ENCODE measurements at places on chromosomes 3 and 15.

GRCh38 chr3:30531017-30531570 is 75.3 kb upstream of the TGFBR2 start:
- no peak for DNase-seq

- DNase-seq = no peak
Measured at GRCh38 chr15:90412356-90413194, 24.5 kb downstream of the IQGAP1 start.

DNA sequence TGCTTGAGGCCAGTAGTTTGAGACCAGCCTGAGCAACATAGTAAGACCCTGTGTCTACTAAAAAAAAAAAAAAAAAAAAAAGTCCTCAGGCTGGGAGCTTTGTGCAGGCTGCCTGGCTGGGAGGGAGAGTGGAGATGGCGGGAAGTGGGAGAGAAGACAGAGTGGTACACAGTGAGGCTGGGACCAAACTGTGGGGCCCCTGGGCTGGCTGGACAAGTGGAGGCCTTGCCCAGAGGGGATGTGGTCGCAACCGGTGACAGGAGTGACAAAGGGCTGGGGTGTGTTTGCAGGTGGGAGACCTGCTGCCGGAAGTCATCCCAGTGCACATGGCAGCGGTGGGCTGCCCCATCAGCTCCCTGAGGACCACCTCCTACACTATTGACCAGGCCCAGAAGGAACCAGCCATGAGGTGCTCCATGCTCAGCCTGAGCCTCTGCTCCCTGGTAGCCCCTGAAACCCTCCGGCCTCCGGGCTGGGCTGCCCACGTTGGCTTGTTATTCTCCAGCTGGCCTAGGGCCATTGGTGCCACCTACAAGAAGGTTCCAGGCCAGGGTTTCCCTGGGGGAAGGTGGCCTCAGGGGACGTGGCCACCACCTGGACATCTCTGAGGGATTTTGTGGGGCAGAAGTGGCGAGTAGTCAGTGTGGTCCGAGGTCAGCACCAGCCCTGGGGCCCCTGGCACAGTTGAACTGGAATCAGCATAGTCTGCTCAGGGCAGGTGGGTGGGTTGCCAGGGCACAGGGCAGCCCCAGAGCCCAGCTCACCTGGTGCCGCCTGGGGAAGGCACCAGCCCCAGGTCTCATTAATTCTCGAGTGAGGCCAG is 22.7 kb downstream of the ACAA1 start:
- no peak for DNase-seq

- DNase-seq = no peak
Measured at GRCh38 chr3:171810629-171811294, 479 bp upstream of the PLD1 start.

GRCh38 chr3:177418787-177419186 is 221.5 kb upstream of the TBL1XR1 start:
- no peak for DNase-seq

DNA sequence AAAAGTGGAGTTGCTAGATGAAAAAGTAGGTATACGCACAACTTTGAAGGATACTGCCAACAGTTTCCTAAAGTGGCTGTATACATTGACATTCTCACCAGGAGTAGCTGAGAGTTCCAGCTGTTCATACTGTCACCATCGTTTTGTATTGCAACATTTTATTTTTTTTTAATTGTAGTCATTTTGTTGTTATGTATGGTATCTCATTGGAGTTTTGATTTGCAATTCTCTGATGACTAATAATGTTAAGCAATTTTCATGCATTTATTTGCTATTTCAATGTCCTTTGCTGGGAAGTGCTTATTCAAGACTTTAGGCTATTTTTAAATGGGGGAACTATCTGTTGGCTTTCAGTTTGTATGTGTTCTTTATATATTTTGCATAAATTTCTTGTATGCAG is 185.1 kb upstream of the TGFBR2 start:
- no peak for DNase-seq

DNA sequence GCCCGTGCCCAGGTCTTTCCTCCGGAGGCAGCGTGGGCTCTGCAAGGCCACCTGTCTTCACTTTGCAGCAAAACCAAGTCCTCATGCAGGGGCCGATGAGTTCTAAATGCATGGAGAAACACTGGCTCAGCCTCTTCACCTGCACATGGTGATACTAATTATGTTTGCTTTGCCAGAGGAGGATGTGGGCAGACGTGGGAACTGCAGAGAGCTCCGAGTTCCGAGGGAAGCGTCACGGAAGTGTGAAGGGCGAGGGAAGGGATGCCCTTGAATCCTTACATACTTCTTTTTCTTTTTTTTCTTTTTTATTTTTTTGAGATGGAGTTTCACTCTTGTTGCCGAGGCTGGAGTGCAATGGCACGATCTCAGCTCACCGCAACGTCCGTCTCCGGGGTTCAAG is 74.8 kb downstream of the GABRG3 start:
- no peak for DNase-seq

DNA sequence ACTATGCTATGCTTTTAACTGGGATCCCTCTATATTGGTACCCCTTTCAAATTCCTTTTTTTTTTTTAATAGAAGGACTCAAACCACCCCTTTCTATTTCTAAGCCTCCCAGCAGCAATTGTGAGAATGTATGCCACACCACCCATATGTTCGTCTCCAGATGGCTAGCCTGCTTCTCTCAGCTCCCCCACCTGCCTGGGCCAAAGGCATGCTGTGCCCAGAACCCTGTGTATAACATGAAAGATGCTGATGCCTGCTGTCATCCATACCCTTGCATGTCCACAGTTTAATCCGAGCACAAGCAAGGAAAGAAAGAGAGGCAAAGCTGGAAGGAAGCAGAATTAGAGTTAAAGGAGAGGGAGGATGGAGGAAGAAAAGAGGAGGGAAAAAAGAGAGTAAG is 159.5 kb upstream of the CNTN6 start:
- DNase-seq = peak; percentile 46

- no peak for DNase-seq
Measured at GRCh38 chr15:52334491-52335160, 39.0 kb upstream of the MYO5C start.

- DNase-seq = no peak
Measured at GRCh38 chr3:114850898-114851297, 296.2 kb downstream of the ZBTB20 start.

DNA sequence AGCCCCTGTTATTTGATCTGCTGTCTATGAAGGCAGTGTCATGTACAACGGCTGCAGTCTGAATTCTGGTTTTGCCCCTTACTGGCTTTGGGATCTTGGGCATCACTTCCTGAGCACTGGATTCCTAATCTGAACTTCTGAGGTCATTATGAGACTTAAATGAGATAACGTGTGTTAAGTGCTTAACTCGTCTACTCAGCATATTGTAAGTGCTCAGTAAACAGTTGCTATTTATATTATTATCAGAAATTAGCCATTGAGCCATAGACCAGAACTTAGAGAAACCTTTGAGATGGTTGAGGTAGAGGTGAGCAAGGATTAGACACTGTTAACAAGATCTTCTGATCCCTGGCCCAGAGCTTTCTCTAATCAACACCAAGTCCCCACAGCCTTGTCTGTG is 284.1 kb upstream of the ONECUT1 start:
- DNase-seq = no peak

DNA sequence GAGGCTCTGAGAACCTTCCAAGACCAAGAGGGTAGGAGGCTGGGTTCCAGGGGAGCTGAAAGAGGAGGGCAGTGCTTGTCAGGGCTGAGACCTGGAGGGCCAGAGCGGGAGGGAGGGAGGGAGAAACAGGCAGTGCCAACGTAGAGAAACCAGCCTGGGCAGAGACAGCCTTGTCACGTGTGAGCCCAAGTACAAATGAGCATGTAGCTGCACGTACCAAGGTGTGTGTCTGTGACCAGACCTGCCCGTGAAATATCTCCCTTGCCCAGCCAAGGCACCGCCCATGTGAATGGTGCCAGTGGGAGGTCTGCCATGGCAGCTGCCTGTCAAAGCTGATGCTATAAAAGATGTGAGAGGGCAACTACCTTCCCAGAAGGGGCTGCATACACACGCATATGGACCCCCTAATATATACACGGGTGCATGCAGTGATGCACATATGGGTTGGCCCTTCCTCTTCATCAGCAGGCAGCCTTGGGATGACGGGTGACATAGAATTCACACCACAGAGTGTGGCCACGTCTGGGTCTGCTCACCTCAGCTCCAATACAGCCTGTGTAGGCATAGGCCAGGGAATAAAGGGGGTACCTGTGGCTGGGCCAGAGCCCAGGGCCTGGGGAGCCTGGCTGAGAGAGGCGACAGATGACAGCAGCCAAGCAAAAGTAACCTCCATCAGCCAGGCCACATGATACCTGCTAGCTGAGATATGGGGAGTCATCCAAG is 7.8 kb upstream of the CTDSPL start:
- no peak for DNase-seq

- no peak for DNase-seq
Measured at GRCh38 chr3:30661098-30661873, 54.9 kb downstream of the TGFBR2 start.

DNA sequence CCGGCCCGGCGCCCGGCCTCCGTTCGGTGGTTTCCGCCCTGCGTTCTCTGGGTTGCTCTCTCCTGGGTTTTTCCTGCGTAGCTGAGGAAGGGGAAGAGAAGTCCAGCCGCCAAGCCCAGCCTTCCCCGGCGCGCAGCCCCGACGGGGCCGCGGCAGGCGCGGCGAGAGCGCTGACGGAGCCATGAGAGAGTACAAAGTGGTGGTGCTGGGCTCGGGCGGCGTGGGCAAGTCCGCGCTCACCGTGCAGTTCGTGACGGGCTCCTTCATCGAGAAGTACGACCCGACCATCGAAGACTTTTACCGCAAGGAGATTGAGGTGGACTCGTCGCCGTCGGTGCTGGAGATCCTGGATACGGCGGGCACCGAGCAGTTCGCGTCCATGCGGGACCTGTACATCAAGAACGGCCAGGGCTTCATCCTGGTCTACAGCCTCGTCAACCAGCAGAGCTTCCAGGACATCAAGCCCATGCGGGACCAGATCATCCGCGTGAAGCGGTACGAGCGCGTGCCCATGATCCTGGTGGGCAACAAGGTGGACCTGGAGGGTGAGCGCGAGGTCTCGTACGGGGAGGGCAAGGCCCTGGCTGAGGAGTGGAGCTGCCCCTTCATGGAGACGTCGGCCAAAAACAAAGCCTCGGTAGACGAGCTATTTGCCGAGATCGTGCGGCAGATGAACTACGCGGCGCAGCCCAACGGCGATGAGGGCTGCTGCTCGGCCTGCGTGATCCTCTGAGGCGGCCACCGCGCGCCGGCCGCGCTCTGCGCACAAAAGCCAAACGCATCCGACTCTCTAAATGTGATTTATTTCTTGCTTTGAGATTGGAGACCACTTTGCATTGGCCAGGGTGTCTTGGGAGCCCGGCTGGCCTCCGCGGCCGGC is 727 bp downstream of the RAP2B start:
- DNase-seq = no peak

DNA sequence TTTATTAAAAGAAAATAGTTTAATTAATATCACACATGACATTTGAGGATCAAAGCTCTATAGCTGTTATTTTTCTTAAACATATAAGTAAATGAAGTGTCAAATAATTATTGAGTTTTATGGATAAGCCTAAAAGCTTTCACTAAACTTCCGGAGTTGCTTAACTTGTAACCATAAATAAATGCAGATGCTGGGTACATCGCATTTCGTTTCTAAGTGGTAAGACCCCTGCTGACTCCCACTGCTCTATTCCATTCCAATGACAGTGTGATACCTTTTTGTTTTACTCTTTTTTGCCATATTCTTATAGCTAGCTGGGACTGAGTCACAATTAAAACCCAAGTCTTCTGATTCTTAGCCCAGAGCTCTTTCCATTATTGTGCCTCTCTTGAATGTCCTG is 411.1 kb downstream of the SOX2 start:
- DNase-seq = no peak

DNA sequence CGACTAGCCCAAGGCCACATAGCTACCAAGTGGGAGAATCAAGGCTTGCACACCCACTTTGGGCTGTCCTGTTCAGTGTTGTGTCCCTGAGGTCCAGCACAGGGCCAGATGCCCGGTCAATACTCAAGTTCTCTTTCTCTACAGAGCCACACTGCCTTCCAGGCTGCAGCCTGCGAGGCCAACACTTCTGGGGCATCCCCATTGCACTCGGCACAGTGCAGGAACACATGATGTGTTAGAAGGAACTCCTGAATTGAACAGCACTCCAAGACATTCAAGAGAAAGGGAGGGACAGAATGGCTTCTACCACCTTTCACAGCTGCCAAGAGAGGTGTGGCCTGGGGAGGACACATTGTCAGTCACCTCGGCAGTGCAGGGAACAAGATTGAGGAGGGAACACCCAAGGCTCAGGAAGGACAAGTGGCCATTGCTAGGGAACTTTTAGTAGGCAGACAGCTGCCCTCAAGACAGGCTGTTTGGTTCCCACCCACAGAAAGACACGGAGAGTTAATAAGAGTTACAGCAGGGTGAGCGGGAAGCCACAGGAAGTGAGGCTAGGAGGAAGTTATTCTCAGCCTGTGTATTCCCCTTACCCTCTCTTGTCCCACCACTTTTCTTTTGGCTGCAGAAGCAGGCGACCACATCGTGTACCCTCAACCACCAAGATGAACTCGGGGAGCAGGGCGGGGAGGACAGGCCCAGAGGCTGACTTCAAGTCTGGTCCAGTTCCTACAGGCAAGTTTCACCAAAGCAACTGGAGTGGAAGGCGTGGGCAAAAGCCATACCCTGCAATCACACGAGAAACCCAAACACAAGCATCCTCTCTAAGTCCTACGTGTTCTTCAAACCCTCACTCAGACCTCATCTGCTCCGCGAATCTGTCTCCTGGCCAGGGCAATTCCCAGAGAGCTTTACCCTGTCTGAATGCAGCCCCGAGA is 69.4 kb downstream of the SRGAP3 start:
- no peak for DNase-seq

- no peak for DNase-seq
Measured at GRCh38 chr15:43808960-43809678, 8.7 kb downstream of the HYPK start.

DNA sequence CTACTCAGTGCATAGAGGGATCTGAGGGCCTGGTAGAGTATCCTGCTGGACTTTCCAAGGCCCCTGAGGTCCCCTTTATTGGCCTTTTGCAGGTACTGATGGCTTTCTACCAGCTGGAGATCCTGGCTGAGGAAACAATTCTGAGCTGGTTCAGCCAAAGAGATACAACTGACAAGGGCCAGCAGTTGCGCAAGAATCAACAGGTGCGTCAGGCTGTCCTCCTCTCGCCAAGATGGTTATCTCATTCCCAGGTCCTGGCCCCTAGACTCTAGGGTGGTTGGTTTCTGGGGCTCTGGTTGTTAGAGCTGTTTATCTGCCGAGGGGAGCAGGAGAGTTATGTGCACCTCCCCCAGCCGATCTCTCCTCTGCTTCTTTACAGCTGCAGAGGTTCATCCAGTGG is 9.3 kb downstream of the EIF2B5 start:
- no peak for DNase-seq

GRCh38 chr3:82496890-82497560 is 735.6 kb upstream of the GBE1 start:
- no peak for DNase-seq

GRCh38 chr3:73315706-73316105 is 254.2 kb downstream of the EBLN2 start:
- DNase-seq = no peak

All from NCI-H1694 (cell line).